CD4-positive, alpha-beta memory T cell (primary cell): ENCODE measurements at places on chromosomes 1 and 21.
A peak's percentile ranks its signal among the peaks of the same experiment; 100 is the strongest.

- peaks cover 8% of the 10 kb centered on the region for H3K36me3 ChIP-seq
- peak; percentile 38 for DNase-seq
- no peak overlapping the region for H3K4me3 ChIP-seq
- H3K27me3 ChIP-seq: no peaks in the 10 kb centered on the region
- H3K4me1 ChIP-seq: peaks cover 73% of the 10 kb centered on the region
Observed at GRCh38 chr1:155016231-155016831, 13.7 kb downstream of the ZBTB7B start.

- H3K27ac ChIP-seq: no peak overlapping the region
- H3K4me3 ChIP-seq: no peak overlapping the region
- peaks cover 42% of the 10 kb centered on the region for H3K27me3 ChIP-seq
- H3K36me3 ChIP-seq: no peaks in the 10 kb centered on the region
Observed at GRCh38 chr21:44702973-44703730, 6.2 kb downstream of the KRTAP10-12 start.

DNA sequence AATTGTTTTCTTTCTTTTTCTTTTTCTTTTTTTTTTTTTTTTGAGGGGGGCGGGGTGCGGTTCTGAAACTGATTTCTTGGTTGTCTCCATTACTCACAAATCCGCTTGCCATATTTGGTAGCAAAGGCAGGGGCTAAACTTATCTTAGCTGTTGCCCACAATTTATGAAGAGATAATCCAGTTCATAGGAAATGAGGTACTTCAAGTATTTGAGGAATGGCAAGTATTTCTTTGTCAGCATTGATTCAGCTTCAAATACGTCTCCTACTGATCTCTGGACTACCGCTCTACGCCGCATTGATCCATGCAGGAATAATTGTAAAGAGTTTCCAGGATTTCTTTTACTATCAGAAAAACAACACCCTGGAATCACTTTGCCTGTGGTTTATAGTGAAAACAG, 289.2 kb upstream of the DPYD start:
- H3K27ac ChIP-seq: no peak overlapping the region
- H3K4me1 ChIP-seq: no peaks in the 10 kb centered on the region
- no peaks in the 10 kb centered on the region for H3K27me3 ChIP-seq

- no peaks in the 10 kb centered on the region for H3K4me1 ChIP-seq
- H3K27ac ChIP-seq: no peak overlapping the region
- DNase-seq: no peak
- no peaks in the 10 kb centered on the region for H3K36me3 ChIP-seq
Observed at GRCh38 chr1:107047602-107048001, 8.9 kb upstream of the PRMT6 start.

GRCh38 chr1:230708631-230709580, 5.0 kb downstream of the AGT start:
- H3K4me3 ChIP-seq: no peak overlapping the region
- no peaks in the 10 kb centered on the region for H3K27me3 ChIP-seq
- no peak overlapping the region for H3K27ac ChIP-seq
- H3K36me3 ChIP-seq: no peaks in the 10 kb centered on the region
- DNase-seq: no peak
